ENCODE measurements at places on chromosomes 3 and 15. TPM values are rescaled to one million over a fixed set of nuclear protein-coding genes. Genes with fewer than 3 reads are reported as not detected.
A peak's percentile ranks its signal among the peaks of the same experiment; 100 is the strongest.

DNA sequence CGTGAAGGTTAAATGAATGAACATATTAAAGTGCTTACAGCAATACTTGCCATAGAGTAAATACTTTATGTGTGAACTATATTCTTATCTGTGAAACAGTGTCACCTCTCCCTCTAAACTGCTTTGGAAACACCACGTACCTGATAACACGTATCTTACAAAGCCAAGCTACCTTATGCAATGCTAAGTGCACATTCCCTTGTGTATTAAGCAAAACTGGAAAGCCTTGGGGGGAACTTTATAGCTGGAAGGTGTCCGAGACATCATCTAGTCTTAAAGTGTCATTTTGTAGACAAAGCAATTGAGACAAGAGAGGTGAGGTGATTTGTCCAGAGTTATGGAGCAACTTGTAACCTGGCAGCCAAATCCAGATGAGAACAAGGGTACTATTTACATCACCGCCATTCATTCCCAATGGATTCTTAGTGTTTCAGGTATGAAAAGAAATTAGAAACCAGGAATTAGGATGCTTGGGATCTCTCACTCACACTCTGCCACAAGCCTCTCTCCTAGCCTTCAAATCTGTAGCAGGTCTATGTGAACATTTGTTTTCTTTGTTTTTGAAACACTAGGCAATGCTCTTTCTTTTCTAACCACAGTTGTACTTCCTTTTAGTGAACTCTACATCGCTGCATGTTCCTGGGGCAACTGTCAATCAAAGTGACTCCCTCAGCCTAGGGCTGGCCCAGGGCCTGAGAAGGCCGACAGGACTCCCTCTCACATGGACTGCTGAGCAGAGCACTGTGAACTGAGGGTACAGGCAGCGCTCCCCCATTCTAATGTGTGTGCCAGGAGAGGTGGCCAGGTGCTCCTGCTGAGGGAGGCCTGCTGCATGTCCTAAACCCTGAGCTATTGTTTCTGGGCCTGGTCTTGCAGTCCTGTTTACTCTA, 13.9 kb upstream of the MGLL start:
- DNase-seq, result no peak

MUC20 gene
- total RNA-seq, result 14.7 TPM

DNA sequence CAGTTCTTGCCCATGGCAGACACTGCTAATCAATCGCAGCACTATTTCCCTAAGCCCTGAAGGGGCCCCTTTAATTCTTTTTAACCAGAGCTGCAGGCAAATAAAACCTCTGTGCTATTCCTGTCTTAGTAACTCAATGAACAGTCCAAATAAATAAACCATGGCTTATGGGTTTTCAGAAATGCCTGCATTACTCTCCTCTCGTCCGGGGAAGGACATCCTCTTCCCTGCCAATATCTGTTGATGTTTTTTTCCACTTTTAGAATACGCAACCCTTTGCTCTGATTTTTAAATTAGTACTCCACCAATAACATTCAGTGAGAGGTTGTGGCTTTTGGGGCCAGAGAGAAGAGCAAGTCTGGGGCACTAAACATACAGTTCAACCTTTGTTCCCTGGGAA, 35.2 kb upstream of the PRICKLE2 start:
- DNase-seq, result no peak

C3orf70 gene
- 4.1 TPM for total RNA-seq

- no peak for DNase-seq
Observed at GRCh38 chr3:116112696-116113095, 332.6 kb downstream of the LSAMP start.

SLC2A2 gene
- total RNA-seq, result not detected

GRCh38 chr3:184300378-184300720, 1.3 kb downstream of the PSMD2 start:
- DNase-seq, result no peak

GRCh38 chr3:160540551-160540950, 24.8 kb downstream of the KPNA4 start:
- DNase-seq, result no peak

DNA sequence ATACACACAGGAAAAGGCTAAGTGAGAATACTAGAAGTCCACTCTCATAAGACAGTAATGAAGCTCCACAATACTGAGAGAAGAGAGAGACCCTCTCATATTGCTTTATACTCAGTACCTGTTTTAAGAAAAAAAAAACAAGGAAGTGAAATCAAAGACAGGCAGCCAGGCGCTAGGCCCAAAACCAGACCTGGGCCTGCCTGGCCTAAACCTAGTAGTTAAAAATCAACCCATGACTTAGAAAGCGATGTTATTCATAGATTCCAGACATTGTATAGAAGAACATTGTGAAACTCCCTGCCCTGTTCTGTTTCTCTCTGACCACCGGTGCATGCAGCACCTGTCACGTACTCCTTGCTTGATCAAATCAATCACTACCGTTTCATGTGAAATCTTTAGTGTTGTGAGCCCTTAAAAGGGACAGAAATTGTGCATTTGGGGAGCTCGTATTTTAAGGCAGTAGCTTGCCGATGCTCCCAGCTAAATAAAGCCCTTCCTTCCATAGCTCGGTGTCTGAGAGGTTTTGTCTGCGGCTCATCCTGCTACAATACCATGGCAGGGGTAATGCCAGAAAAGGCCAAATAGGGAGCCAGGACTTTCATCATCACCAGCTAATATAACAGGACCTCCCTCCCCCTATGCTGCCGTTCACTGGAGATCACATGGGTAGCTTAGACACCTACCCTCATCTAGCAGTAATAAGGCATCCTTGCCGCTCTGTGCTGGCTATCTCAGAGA, 1294.1 kb downstream of the NSUN3 start:
- no peak for DNase-seq

CCR8 gene
- total RNA-seq, result not detected

DNA sequence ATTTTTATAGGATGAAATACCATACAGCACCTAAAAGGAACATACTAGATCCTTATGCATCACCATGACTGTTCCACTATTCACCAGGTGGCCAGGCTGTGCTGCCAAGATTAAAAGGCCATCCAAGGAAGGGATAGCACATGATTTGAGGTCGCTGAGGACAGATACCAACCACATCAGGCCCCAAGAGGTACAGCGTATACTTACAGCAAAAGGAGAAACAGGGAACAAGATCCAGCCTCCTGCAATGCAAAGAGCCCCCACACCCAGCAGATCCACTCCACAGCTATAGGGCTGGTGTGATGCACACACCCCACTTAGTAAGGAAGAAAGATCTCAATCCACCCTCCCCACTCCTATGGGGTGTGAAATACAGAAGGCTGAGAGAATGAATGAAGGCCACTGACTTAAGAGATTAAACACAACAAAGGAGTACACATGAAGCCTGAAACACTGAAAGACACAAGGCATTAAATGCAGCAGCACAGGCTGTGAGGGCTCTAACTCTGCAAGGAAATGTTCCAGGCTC, 32.0 kb upstream of the ZNF445 start:
- DNase-seq, result no peak

DNA sequence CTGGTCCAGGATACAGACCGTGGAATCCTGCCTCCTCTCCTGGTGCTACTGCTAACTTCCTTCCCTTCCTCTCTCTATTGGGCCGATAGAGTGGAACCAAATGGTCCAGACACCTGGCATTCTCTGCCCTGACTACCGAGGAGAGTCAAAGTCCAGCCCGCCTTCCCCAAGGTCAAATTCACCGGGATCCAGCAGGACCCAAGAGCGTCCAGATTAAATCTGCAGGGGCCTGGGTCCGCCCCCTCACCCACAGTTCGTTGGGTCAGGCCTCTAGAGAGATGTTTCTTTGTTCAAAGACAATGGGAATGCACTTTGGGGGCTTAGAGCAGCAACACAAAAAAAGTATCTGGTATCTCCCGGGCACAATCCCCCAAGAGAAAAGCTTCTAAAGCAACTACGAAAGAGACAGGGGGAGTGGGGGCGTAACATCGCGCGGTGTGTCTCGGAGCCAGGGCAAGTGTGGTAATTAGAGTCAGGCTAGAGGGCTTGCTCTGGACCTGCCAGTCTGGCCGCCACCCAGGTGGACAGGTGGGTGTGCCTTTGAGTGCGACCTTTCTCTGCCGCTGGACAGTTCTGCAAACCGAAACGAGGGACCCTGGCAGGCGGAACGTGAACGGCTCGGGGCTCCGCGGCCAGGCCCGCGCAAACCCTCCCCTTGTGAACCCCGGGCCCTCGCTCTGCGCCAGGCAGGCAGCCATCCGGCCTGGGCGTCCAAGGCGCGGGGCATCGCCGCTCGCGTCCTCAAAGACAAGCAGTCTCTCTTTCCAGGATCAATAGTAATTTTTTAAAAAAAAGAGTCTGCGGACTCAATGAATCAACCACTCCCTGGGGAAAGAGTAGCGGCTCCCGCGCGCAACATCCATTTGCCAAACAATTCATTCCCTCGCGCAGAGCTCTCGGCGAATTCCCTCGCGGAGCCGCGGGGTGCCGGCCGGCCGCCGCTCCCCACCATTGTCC, 806 bp downstream of the KLHL25 start:
- peak; percentile 76 for DNase-seq

PAQR5 gene
- 37.9 TPM for total RNA-seq

- no peak for DNase-seq
Observed at GRCh38 chr15:70079888-70080287, 17.8 kb downstream of the TLE3 start.

- DNase-seq, result no peak
Observed at GRCh38 chr3:124563376-124563775, 166.9 kb upstream of the UMPS start.
